Stimulated activated CD8-positive, alpha-beta memory T cell treated with anti-CD3 and anti-CD28 coated beads, Interleukin-4, amount 100 ng/mL, for 4 hours (primary cell): ENCODE measurements at places on chromosomes 4 and X.
A peak's percentile ranks its signal among the peaks of the same experiment; 100 is the strongest.

DNA sequence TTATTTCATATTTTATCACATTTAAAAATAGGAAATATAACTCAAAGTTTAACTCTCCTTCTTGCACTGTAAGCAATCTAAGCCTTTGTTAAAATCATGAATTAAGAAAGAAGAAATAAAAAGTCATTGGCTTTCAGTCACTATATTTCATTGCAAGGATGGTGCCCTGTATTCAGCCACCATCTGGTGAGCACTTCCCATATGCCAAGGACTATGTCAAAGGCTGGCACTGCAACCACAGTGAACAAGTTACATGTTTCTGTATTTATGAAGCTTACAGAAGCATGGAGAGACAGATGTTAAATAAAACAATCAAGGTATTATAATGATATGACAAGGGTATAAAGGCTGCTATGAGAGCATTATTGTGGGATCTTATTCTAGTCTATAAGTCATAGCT is 68.6 kb downstream of the PRKG2 start:
- no peak for DNase-seq

DNA sequence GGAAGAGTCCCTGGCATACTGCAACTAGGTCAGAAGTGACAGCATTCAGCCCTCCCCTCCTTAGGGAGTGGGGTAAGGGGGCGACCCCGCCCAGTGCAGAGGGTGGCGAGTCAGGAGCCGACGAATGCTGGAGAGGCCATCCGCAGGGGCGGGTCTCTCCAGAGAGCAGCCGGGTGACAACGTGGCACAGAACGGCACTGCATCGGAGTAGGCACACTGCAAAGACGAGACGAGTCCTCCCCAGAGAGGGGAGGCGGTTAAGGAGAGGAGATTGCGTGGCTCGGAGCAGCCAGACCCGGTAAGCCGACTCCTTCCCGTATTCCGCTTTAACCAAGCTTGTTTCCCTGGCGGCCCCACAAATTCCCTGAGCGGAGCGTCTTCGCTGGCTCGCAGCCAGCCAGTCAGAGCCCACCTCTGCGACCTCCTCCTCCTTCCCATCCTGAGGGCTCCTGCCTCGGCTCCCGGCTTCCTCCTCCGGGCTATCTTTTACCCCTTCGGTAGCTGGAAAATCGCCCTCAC is 54.9 kb downstream of the LINC00632 start:
- no peak for DNase-seq

DNA sequence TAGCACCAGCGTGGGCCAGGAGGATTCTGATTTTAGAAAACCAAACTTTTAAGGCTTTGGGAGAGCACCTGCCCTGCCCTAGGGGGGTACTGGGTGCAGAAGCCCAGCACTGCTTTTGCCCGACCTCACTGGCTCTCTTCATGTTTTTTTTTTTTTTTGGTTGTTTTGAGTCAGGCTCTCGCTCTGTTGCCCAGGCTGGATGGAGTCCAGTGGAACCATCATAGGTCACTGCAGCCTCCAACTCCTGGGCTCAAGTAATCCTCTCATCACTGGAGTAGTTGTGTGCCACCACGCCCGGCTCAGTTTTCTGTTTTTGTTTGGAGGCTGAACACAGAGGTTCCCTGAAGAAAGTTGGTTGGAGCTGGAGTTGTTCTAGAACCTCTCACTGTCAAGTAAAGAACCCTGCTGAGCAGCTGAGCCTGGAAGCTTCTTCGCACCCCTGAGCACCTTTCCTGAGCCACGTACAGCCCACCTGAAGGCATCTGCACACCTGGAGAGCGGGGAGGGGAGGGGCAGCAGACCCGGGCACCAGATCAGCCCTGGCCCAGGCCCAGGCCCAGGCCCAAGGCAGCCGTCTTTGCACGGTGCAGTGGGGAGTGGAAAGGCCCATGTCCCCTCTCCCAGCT is 49.5 kb downstream of the SHROOM2 start:
- no peak for DNase-seq

DNA sequence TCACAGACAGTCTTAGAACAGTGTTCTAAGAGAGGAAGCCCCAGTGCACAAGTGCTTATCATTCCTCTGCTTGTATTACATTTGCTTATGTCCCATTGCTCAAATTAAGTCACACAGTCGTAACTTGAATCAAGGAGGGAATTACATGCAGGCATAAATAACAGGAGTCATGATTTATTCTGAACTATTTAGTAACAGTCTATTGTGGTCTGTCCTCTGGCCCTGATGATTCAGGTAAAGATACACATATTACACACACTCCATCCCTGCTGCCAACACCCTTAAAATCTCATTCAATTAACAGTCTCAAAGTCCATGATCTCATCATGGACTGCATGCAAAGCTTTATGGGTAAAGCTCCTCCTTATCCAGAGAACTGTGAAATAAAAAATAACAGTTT is 60.1 kb downstream of the GRIA2 start:
- no peak for DNase-seq

GRCh38 chrX:40177489-40177888 is 79.7 kb upstream of the BCOR start:
- DNase-seq = no peak

DNA sequence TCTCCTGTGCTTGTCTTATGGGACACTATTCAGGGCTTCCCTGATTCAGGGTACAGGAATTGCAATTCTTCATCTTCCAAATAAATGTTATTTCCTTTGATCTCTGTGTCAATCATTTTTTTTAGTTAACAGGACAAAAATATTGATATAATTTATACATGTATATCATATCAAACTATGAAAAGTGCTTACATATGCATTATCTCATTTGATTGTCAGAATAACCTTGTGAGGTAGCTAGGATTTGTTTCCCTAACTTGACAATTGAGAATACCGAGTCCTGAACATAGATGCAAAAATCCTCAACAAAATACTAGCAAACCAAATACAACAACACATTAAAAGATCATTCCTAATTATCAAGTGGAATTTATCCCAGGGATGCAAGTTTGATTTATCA is 11.5 kb upstream of the SERPINA7 start:
- no peak for DNase-seq

GRCh38 chr4:48116582-48116981 is 17.5 kb downstream of the TXK start:
- no peak for DNase-seq

- no peak for DNase-seq
These were observed 69.4 kb downstream of the RWDD4 start for GRCh38 chr4:183589461-183590099.

DNA sequence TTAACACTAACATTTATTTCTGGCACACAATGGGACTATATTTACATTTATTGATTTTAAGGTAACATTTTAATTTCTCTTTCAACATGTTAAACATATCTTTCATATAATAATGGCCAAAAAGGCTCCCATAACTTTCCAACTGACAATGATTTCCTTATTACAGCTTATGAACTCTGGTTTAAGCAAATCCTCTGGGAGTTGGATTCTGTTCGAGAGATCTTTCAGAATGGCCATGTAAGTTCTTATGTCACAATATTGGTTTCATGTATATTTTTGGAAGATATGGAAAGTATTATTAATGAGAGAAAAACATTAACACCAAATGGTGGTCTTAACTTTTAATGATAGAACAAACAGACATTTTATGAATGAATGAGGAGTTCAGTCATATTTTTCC is 4.1 kb downstream of the TDO2 start:
- DNase-seq = no peak

- DNase-seq = no peak
These were observed at the start of gene CCNQ for GRCh38 chrX:153598541-153599191. CCNQ (minus strand) TSS chrX:153599139; CDS start chrX:153599073, 66 bp downstream.

DNA sequence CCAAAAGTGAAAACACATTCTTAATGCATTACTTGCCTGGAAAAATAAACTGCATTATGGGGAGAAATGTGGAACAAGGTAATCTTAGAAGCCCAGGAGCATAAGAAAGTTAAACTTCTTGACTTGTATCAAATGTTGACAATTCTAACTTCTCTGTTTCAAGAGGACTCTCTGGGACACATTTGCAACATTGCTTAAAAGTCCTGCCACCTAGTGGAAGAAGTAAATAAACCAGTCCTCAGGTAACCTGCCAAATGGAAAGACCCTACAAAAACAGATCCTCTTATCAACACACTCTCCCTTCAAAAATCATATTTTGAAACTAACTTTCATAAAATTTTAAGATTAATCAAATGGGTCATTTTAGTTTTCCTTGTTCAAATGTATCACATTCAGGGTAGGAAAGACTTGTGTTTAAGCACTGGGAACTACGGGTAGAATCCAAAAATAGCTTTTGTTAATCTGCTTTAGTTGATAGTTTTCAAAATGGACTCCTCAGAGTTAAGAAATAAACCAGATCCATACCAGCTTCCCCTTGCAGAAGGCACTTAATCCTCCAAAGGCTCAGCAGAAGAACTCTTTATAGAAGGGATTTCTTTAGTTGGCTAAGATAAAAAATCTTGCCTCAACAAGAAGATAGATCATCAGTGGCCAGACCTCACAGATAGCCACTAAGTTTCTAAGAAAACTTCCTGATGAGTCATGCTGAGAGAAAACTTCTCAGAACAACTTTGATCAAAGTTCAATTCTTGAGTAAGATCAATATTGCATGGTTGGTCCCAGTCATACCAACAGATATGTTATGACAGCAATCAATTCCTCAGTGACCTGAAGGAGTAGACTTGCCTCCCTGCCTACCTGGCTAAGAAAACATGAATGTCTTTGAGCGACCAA is 141.7 kb downstream of the HHIP start:
- DNase-seq = no peak

GRCh38 chr4:63211776-63212479 is 1197.3 kb downstream of the TECRL start:
- no peak for DNase-seq

DNA sequence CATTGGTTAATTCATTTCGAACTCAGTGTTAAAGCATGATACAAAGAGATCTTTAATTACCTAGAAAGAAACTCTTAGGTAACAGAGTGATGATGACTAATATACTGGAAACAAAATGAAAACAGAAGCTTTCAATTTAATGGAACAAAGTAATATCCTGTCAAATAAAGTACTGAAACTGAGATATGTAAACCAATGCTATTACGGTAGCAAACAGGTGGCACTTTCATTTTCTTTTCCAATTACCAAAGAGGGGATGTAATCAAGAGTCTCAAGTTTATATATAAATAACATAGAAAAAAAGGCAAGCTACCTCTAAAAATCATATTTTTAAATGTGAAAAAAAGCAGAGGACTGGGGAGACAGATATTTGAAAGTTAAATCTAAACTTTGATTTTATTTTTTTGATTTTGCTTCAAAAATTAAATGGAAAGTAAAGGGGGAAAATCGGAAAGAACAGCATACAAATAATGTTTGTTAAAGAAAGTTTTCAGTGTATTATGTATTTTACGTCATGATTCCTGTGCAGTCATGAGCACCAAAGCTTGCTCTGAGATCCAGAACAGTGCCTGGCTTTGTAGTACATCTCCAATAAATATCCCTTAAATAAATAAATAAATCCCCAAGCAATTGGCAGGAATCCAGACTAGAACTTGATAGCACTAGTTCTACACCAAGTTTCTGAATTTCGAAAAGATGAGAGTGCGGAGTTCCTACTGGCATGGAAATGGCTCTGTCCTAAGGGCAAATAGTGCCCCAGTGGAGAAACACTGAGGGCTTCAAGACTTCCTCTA is 25.0 kb upstream of the RAPGEF2 start:
- DNase-seq = no peak

- DNase-seq = peak; percentile 72
These were observed 242.0 kb downstream of the BCOR start for GRCh38 chrX:39855748-39856129.

- no peak for DNase-seq
These were observed 19.8 kb downstream of the GLRB start for GRCh38 chr4:157095716-157096115.

- no peak for DNase-seq
These were observed 2.1 kb downstream of the LEF1 start for GRCh38 chr4:108166441-108167315.

GRCh38 chr4:138736362-138736761 is 279.2 kb upstream of the NOCT start:
- no peak for DNase-seq

GRCh38 chr4:133148690-133149363 is at the start of gene PCDH10:
PCDH10 (plus strand) TSS chr4:133149294; CDS start chr4:133150141, 847 bp downstream.
- no peak for DNase-seq

- no peak for DNase-seq
These were observed 331.5 kb upstream of the PABPC4L start for GRCh38 chr4:134533068-134533467.

DNA sequence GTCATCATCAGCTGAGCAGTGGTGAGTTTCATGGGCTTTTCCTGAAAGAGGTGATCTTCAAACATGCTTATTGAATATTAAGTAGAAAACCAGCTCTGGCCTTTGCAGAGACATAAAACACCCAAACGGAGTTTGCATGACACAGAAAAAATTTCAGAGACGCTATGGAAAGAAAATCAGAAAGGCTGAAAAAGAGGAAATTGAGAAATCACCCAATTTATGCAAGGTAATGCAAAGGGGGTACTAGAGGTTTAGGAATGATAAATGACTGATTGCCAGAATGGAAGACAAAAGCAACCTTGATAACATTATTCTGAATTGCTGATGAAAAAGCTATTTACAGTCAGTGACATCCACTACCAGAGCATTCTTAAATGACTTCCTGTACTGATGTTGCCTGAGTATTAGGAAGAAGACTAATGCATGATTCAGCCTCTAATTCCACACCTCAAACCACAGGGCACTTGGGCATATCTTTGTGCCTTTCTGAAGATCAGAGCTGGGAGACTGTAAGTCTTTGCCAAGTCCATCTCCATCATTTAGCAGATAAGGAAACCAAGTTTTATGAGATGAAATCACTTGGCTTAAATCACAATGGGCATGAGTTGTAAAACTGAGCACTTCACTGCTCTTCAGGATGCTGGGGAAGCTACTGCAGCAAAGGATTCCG is 565.7 kb downstream of the PPARGC1A start:
- no peak for DNase-seq
